Muscle of arm (tissue), 14 donors: ENCODE measurements at places on chromosomes 13 and 19. TPM values are rescaled to one million over a fixed set of nuclear protein-coding genes. Genes with fewer than 3 reads are reported as not detected.

Gene IGFLR1
- polyA plus RNA-seq = 3.4 TPM

GRCh38 chr19:41746593-41747227, 8.6 kb upstream of the CEACAM6 start:
- no peak for DNase-seq

GRCh38 chr19:17981611-17982010, 14.7 kb downstream of the KCNN1 start:
- DNase-seq = no peak

- no peak for DNase-seq
Measured at GRCh38 chr13:60974296-60974695, 441.4 kb downstream of the PCDH20 start.

GRCh38 chr19:16446108-16446723, 25.6 kb downstream of the EPS15L1 start:
- no peak for DNase-seq

DNA sequence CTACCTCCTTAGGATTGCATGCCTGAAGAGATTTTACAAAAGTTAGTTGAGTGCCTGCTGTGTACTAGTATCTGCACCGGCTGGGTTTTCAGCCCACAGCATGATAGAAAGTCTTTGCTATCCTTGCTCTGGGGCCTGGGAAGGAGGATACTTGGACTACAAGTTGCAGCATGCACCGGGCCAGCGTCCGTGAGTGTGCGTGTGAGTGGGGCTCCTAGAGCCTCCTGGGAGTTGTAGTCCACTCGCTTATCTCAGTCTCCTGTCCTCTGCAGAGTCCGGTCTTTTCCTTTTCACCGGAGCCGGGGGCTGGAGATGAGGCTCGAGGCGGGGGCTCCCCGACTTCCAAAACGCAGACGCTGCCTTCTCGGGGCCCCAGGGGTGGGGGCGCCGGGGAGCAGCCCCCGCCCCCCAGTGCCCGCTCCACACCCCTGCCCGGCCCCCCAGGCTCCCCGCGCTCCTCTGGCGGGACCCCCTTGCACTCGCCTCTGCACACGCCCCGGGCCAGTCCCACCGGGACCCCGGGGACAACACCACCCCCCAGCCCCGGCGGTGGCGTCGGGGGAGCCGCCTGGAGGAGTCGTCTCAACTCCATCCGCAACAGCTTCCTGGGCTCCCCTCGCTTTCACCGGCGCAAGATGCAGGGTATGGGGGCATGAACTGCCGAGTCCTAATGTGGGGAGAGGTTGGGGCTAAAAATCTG, 20.6 kb downstream of the BRSK1 start:
- no peak for DNase-seq

- no peak for DNase-seq
Measured at GRCh38 chr13:80463673-80464352, 122.9 kb upstream of the SPRY2 start.

Gene PNMA8A
- 46.9 TPM for polyA plus RNA-seq

Gene FCAR
- polyA plus RNA-seq = not detected

DNA sequence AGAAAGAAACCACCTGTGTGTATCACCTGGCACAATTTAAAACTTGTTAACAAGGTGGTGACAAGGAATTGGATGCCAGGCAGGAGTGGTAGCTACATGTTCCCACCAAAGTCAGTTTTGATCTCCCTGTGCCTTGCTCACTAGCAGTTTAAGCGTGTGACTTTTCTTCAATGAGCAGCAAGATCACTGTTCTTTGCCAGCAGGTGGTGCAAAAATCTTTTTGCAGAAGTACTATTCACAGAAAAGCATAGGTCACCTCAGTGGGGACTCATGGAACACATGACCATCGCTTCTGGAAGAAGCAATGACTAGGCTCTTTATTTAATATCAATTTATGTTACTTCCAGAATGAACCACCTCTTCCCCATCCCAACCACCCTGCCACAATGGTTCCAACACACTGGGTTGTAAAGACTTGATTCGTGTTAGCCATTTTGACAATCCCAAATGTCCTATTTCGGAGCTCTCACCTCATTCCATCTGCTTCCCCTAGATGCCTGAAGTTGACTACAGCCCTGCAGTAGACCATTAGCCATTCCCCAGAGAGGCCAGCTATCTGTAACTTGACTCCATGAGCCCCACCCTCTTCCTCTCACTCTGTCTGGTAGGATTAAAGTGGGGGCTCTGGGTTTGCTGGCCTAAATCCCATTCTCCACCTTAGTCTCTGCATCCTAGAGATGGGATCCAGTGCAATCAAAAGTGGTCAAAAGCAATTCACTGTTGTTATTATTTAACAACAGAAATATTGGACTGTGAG, 59.1 kb upstream of the TNFRSF19 start:
- no peak for DNase-seq

Gene FBXW9
- 6.3 TPM for polyA plus RNA-seq

Gene KLK12
- polyA plus RNA-seq = not detected

GRCh38 chr19:2777952-2778683, 5.0 kb downstream of the SGTA start:
- DNase-seq = no peak

DNA sequence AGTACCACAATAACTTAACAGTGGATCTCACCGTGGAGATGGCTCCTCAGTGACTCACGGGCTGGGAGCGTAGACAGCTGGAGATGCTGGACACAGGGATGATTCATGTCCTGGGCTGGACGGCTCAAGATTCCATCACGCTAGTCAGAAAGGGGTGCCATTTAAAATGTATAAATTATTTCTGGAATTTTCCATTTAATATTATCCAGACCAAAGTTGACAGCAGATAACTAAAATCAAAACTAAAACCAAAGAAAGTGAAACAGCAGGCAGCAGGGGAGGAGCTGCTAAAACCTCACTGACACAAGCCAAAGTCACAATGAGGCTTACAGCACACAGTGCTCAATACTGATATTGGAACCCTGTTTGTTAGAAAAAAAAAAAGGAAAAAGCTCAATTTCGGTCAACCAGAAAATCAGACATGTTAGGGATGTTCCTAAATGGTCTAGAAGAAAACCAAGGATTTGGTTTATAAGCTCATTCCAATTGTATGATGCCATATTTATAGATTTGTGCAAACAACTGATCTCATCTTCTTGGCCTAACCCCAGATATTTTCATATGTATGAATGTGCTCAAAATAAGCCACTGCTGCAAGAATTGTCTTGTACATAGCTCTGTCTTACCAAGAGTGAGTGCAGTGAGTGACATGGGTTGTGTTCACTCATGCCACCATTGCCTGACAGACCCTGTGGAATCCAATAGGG, 111.8 kb downstream of the SACS start:
- peak; percentile 79 for DNase-seq

GRCh38 chr13:60214213-60215055, 50.7 kb upstream of the DIAPH3 start:
- no peak for DNase-seq

DNA sequence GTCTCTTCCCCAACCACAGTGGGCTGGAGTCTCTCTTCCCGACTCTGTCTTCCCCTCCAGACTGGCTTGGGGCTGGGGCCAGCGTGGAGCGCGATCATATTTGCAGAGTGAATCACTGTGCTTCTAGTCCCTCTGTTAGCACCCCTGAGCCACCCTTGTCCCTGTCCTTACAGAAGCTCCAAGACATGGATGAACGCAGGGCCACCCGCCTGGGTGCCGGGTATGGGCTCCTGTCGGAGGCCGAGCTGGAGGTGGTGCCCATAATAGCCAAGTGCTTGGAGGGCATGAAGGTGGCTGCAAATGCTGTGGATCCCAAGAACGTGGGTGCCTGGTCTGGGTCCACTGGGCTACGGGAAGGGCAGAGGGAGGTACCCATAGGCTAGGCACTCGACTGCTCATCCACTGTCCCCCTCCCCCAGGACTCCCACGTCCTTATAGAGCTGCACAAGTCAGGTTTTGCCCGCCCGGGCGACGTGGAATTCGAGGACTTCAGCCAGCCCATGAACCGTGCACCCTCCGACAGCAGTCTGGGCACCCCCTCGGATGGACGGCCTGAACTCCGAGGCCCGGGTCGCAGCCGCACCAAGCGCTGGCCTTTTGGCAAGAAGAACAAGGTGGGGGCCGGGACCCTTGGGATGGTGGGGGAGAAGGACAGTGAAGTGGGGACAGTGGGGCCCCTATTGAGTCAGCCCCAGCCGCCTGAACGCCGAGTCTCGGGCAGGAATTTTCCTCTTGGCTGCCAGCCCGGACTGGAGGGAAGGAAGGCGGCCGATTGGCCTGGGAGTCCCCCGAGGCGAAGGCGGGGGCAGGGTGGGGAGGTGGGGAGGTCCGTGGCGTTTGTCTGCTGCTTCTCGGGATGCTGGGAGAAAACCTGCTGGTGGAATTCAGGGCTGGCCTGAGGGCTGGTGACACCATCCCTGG, 5.2 kb downstream of the TRIP10 start:
- DNase-seq = peak; percentile 93

Gene ZNF569
- polyA plus RNA-seq = 11.4 TPM

GRCh38 chr19:55340784-55341147, 1.1 kb downstream of the KMT5C start:
- no peak for DNase-seq
